NCI-H187 treated with DMSO at 0.1 percent for 48 hours (cell line): ENCODE measurements at places on chromosomes 12 and 14.

DNA sequence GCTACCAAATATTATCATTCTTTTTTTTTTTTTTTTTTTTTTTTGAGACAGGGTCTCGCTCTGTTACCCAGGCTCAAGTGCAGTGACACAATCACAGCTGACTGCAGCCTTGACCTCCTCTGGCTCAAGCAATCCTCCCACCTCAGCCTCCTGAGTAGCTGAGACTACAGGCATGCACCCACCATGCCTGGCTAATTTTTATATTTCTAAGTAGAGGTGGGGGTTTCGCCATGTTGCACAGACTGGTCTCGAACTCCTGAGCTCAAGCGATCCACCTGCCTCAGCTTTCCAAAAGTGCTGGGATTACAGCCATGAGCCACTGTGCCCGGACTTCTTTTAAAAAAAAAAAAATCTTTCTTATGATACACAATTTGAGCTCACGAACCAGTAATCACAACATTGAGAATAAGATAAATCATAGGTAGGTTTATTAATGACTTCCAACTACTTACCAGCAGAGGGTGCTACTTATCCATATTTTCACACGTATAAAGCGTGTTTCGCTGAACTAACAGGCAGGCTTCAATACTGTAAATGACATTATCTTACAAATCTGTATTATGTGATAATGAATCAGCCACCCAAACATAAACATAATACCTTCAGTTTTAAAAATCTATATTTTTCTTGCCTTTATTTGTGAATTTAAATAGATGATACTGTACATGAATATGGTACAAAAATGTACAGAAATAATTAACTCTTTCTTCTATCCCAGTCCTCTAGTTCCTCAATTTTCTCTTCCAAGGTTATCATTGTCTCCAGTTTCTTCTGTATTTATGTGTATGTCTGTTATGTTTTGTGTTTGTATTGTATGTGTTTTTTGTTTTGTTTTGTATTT is 42.5 kb upstream of the BCAT1 start:
- DNase-seq, result peak; percentile 18

DNA sequence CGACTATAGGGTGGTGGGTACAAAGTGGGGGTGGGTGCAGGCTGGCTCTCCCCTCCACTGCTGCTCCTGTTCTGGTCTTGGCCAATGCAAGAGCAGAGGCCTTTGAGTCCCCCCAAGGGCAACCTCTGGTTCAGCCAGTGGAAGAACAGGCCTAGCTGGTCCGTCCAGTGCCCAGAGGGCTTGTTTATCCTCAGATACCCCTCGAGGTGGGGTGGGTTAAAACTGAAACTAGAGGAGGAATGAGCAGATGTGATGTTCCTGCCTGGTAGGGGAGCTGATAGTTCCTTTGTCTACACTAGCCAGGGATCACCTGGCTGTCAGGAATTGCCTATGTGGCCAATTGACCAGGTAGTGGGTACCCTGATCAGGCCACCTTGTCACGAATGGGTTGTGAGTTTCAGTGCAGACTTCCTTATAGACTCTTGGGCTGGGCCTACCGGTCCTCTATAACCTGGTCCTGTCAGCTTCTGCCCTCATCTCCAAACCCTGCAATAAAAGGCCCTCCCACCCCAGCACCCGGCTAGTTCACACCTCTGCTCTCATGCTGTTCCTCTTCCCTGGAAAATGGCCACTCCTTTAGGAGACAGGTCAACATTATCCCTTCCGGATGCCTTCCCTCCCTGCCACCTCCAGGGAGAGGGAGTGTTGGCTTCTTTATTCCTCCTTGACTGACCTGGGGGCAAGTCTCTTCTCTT is 10.7 kb upstream of the HSP90AA1 start:
- no peak for DNase-seq

DNA sequence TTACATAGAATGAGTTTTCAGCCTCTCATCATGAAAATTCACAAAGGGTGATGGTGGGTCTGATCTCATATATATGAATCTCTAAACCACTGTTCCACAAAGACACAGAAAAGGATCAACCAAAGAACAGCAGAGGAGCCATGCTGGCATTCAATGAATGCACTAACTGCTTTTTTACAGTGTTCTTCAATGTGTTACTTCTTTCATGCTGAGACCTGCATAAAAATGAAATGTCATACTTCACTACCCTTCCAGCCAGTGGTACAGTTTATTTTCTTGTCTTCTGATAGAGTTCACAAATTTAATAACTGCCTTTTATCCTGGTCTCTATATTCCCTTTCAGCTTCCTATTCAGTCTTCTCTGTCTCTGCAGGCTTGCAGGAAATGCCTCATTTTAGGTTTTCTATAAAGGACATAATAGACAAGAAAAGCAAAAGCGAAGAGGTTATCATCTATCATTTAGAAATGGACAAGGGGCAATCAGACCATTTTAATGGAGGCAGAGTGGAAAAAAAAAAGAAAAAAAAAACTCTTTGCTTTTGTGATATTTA is 836.7 kb upstream of the FOXG1 start:
- DNase-seq, result no peak

DNA sequence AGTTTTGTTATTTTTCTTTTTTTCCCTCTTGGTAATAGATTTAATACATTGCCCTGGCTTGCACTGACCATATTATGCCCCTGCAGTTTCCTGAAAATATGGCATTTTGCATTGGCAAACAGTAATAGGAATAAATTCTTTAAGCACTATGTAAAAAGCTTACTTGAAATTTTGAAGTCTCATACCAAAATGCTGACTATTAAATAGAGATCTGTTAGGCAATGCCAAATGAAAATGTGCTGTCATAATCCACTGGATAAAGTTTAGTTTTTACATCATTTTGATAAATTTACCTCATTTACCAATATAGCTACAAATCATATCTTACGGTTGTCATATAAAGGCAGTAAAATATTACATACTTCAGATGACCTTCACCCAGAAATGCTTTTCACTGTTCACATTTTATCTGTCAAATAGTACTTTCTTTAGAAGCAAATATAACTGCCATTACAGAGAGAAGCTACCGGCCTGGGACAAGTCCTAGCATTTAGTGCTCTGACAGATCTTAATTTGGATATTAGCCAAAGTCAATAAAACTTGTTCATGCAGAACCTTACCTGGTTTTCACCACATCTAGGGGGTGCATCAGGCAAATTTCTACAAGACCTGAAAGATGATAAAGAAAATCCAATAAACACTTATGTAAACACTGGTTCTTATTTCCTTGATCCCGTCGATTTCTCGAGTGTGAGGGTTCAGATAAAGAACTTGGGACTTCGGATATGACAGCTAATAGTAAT is 212.9 kb downstream of the PAX9 start:
- DNase-seq, result no peak

DNA sequence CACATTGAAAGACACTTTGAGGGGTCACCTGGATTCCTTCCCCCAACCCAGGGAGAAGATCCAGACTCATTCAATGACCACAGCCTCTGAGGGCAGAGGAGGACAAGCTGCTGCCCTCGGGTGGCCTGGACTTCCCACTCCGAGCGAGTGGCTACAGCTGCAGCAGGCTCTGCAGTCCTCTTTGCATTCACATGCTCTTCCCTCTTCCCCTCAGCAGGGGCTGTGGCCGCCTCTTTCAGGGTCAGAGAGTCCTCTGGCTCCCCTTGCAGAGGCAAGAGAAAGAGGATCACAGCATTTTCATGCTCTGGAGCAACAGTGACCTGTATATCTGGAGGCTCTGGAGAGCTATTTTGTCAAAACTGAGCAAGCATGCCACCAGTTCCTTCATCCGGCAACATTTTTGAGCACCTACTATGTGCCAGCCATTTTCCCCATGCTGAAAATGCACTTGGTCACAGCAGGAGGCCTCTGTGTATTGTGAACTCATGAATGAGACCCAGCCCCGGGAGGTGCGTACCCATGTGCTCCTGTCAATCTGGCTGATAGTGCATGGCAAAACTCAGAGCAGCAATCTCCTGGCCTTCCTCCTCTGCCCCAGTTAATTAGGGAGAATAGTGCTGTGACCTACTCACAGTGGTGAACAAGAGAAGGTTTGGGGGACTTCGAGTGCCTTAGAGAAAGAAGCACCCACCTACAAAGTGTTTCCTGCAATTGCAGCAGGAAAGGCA is 42.9 kb upstream of the KCNA5 start:
- no peak for DNase-seq

DNA sequence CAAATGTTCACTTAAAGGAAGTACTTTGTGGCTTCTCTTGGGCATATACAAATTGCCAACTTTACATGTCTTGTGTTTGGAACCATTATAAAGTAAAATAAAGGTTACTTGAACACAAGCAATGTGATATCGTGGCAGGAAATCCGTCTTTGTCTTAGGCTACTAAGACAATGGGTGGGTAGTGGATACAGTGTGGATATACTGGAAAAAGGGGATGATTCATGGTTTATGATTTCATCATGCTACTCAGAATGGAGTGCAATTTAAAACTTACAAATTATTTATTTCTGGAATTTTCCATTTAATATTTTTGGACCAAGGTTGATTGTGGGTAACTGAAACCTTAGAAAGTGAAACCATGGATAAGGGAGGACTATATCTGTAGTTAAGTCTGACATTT is 48.4 kb downstream of the MYRFL start:
- no peak for DNase-seq

DNA sequence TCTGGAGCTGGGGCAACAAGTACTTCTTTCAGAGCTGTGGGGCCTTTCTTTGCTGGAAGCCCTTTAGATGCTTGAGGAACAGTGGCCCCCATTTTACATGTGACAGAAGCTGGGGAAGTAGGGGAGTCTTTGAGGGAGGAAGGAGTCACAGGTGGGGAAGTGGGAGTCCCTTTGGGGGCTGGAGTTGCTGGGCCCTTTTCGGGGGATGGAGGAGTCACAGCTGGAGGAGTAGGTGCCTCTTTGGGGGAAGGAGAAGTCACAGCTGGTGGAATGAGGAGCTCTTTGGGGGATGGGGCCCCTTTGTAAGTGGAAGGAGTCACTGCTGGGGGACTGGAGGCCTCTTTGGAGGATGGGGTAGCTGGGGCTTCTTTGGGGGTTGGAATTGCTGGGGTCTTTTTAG is 8.6 kb downstream of the NACA start:
- DNase-seq, result no peak

DNA sequence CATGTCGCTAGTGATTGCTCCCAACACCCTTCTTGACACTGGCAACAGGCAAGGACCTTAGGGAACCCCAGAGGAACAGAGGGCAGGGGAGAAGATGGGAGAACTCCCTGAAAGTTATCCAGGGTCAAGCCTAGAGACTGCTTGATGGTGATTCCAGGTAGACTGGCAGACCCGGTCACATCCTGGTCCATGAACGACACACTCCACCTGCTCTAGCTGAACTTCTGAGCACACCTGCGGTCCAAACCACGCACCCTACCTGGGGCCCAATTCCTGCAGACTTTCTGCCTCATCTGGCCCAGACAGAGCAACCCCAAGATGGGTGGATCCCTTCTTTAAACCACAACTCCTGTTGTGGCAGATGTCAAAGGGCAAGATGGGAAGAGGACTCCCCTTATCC is 34.2 kb downstream of the NCKAP5L start:
- no peak for DNase-seq

DNA sequence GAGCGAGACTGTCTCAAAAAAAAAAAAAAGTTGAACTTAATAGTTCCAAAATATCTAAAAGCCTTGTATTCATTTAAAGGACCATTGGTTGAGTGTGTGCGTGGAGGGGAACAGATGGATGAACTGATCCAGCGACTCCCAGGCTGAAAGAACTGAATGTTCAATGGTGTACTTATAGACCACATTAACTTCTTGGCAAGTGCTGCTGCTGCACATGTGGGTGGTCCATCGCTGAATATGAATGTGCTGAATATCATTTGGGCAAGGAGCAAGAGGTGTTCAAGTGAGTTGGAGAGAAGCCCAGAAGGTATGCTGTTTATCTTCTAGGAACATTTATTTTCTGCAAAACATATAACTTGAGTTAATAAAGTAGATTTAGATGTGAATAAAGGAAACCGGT is 289.0 kb upstream of the RPL10L start:
- no peak for DNase-seq

DNA sequence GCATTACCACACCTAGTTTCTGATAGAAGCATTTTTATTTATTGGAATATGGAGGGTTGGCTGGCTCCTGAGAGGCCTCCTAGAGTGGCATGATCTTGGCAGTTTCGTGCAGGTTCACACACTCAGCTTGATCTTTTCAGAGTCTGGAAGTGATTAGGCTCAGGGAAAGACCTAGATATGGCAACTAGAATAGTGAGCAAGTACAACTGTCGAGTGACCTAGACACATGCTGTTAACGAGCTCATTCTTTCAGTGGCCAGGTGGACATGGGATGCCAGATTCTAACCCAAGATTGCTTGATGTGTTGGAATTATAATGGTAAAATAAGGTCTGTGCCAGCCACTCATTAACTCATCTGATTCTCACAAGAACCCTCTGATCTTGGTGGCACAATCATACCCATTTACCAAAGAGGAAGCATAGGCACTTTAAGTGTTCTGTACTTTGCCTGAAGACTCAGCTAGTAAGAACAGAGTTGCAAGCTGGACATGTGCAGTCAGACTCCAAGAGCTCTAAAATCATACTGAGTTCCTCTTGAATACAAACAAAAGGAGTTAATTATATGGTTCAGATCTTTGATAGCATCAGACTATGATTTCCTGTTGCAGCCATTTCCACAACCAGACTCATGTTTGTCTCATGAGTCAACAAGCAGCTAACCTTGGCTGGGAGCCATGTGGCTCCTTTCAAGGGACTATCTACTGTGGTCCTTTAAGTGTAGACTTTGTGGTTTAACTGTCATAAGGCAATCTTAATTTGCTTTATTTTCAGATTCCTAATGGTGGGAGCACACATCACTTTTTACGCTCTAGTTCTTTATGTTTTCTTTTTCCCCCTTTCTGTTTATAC is 144.2 kb downstream of the PLEKHA5 start:
- no peak for DNase-seq

DNA sequence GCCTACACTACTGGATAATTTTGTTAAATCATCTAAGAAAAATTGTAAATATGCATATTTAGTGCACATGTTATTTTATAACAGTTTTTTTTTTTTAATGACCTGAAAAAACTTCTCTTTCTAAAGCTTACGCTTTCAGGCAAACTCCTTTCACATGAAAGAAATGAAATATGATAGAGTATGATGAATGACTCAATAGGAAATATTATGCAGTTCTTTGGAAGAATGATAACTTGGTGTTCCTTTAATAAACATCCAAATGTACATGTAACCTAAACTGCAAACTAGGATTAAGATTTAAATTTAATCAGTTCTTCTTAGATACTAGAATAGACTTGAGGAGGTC is 136.6 kb downstream of the FGD4 start:
- no peak for DNase-seq

GRCh38 chr12:53483225-53483978 is 15.9 kb downstream of the MAP3K12 start:
- no peak for DNase-seq

DNA sequence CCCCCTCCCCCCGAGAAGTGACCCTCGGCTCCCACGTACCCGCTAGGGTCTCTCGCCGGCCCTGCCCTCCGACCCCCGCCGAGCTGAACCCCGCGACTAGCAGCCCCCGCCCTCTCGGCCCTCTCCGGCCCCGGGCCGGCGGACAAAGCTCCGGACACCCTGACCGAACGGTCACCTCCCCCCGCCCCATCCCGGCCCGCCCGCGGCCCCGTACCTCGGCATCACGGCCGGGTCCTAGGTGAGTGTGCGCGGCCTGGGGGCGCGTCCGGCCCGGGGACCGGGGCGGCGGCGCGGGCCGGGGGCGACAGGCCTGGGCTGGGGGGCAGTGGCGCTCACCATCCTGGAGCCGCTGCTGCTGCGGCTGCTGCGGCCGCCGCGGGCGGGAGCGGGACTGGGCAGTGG is at the start of gene FIGNL2:
FIGNL2 (minus strand) TSS at position 393 of the 402 bp plus-strand sequence. CDS start 26,305 bp downstream, outside the sequence.
- no peak for DNase-seq
